ENCODE measurements at places on chromosomes 6 and 20.
A peak's percentile ranks its signal among the peaks of the same experiment; 100 is the strongest.

DNA sequence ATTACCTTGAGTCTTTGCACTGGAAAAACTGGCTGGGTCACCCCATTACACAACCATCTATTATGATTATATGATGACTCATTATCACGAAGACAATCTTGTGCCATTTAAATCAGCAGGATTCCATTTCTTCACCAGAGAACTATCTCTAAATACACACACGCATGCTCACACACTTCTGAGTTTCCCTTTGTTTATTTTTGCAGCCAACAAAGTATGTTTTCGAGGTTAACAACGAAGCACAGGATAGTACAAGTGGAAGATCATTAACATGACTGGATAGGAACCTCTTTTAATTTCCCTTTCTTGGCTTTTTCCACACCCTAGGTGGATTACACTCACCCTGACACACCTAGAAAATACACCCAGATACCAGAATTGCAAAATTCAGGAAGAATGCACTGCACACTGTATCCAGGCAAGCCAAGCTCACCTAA lies 18.9 kb downstream of the PERP start:
- DNase-seq: no peak

GRCh38 chr6:166389119-166389518 lies 6.4 kb upstream of the MPC1 start:
- no peak for DNase-seq

DNA sequence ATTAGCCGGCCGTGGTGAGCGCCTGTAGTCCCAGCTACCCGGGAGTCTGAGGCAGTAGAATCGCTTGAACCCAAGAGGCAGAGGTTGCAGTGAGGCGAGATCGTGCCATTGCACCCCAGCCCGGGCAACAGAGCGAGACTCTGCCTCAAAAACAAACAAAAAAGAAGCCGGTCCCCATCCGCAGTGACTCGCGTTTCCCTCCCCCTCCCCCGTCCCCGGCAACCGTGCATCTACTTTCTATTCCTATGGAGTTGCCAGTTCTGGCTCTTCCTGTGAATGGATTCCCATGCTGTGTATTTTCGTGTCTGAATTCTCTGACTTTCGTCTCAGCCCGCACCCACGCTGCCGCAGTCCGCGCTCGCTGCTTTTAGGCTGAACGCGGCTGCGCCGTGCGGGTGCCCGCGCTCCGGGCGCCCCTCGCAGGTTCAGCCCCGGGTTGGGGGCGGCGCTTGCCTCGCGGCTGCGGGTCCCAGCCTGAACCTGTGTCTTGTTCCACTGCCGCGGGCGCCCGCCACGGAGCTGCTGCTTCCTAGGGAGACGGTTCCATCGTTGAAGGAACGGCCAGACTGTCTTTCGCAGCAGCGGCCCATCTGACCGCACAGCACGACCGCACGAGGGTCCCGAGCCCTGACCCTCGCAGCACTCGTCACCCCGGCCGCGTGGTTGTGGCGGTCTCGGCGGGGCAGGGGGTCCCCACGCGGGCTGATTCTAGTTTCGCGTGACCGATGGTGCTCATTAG lies 1.1 kb upstream of the MRGBP start:
- DNase-seq: peak; percentile 65

DNA sequence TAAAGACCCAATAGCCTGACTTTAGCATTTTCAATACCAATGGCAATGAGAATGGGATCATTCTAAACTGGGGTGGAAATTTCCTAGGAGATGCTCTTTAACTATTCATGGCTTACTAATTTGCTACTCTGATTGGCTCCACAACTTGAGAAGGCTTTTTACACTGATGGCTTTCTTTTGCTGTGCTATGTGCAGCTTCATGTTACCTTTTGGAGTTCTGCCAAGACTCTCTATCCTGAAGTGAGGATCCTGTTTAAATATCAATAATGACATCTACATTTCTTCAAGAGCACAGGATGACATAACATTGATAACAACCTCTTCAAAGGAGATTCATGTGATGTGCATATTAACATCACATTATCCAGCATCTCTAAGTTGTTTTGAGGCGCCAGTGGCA lies 43.4 kb upstream of the SIRPG start:
- no peak for DNase-seq

GRCh38 chr6:143739341-143739851 lies 61.6 kb downstream of the PHACTR2 start:
- no peak for DNase-seq

GRCh38 chr6:157497579-157497978 lies 116.6 kb downstream of the ZDHHC14 start:
- no peak for DNase-seq

- DNase-seq: no peak
Measured at GRCh38 chr20:46709459-46710152, at the start of gene SLC2A10. TSS of gene SLC2A10 (plus strand) at chr20:46709649. CDS start at chr20:46709737, 88 bp downstream.

- no peak for DNase-seq
Measured at GRCh38 chr6:14957355-14958059, 288.4 kb upstream of the JARID2 start.

- no peak for DNase-seq
Measured at GRCh38 chr20:46202766-46203509, 84.8 kb downstream of the CD40 start.

DNA sequence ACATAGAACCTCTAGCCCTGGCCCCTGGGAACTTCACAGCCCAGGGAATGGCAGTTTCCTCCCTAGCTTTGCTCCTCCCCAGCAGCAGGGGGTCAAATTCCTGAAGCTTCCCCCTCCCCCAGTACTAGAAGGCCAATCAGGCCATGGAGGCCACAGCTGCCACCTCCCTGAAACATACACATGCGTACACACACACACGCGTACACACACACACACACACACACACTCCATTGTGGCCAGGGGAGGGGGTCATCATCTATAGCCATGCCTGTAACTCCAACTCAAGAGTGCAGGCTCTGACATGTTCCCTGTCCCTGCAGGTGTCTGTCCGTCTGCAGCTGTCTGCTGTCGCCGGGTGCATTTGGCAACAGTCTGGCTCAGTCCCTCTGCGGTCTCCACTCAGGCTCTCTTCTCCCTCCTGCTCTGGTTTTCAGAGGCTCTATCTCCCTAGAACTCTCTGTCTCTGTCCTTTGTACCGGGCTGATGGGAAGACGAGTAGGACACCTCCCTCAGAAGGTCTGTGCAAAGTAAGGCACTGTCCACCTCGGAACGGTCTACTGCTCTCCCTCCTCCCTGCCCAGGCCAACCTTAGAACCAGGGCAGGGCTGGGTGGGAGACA lies 1.4 kb downstream of the LRFN2 start:
- DNase-seq: no peak

GRCh38 chr6:42155293-42155692 lies 12.9 kb upstream of the C6orf132 start:
- no peak for DNase-seq

DNA sequence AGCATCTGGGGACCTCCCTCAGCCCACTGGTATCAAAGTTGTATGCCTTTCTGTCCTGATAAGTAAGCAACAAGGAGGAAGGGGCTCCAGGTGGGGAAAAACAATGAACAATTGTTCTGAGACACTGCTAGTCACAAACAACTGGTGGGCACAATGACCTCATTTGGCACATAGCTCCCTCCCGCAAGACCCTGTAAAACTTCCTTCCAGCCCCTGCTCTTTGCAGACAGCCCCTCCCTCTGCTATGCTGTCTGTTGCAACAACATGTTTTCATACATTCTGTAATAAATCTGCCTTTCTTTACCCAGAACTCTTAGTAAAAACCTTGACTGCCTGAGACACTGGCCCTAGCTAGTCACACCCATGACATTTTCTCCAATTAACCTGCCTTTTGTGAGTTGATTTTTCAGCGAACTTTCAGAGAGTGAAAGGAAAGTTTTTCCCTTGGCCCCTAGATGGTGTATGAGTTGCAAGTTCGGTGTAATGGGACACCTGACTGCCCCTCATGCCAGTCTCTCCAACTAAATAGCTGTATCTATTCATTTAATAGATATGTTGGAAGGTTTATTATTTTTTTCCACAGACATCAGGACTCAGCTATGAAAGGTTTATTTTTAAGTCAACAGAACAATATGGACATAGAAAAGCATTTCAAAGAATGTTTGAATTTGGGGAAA lies 142.3 kb upstream of the SLC22A16 start:
- no peak for DNase-seq

GRCh38 chr6:166554316-166554715 lies 32.2 kb downstream of the RAMACL start:
- DNase-seq: no peak

- no peak for DNase-seq
Measured at GRCh38 chr6:84026721-84027164, 6.8 kb upstream of the MRAP2 start.

GRCh38 chr6:20791944-20792343 lies 257.7 kb downstream of the CDKAL1 start:
- DNase-seq: no peak

- DNase-seq: no peak
Measured at GRCh38 chr6:109867009-109867969, 110.8 kb upstream of the GPR6 start.

DNA sequence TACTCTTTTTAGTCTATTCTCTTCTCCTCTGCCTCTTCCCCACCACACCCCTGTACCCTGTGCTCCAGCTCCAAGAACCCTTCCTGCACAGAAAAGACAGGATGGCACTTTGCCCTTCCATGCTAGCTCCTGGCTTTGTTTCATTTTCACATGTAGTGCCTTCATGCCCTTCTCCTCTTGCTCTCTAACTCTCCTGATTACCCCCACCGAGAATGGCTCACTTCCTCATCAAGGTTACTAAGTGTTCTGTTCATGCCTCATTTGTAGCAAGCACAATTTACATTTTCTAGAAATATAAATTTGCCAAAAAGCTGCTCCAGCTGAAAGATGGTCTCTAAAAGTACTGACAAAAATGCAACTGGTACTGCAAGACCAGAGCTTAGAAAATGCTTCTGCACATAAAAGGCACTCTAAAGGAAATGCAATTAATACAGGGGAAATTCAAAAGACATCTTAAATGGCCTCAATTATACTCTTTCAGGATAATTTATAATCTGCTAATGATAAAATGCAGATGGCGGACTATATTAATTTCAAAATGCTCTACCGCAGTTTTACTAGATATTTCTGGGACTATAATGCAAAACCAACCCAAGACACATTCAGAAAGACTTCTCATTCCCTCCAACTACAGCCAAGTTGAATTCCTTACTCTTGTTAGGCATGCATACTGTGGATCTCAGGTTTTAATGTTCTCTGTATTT lies 570.2 kb downstream of the PRKN start:
- DNase-seq: no peak

Measured in stimulated activated CD8-positive, alpha-beta memory T cell treated with anti-CD3 and anti-CD28 coated beads, Interleukin-4, amount 100 ng/mL, for 24 hours (primary cell).